ENCODE measurements at places on chromosomes 5 and 9.

GRCh38 chr5:91111473-91112238 lies 271.5 kb downstream of the ARRDC3 start:
- H3K27me3 ChIP-seq = peaks cover 12% of the 10 kb centered on the region
- DNase-seq = no peak
- H3K4me3 ChIP-seq = no peak overlapping the region
- no peaks in the 10 kb centered on the region for H3K4me1 ChIP-seq
- no peak overlapping the region for H3K27ac ChIP-seq

GRCh38 chr9:130020618-130021017 lies 22.4 kb downstream of the FNBP1 start:
- peak overlapping the region; percentile 72 for H3K4me3 ChIP-seq
- no peaks in the 10 kb centered on the region for H3K27me3 ChIP-seq
- DNase-seq = no peak

DNA sequence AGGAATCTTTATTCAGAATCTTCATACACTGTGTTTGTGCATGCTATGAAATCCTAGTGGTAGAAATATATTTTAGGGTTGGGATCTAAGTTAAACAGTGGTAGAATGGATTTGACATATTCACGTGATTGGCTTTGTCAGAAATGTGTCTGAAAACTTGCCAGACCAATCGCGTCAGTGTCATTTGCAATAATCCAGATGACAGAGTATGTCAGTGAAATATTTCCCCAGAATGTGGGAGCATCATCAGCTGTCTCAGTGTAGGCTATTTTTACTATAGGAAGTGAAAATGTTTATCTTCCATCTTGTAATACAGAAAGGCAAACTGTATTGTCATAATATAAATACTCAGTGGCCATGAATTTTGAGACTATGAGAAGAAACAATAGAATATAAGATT lies 220.6 kb upstream of the EDIL3 start:
- no peaks in the 10 kb centered on the region for H3K4me1 ChIP-seq
- no peak overlapping the region for H3K27ac ChIP-seq
- no peak overlapping the region for H3K4me3 ChIP-seq
- DNase-seq = no peak

DNA sequence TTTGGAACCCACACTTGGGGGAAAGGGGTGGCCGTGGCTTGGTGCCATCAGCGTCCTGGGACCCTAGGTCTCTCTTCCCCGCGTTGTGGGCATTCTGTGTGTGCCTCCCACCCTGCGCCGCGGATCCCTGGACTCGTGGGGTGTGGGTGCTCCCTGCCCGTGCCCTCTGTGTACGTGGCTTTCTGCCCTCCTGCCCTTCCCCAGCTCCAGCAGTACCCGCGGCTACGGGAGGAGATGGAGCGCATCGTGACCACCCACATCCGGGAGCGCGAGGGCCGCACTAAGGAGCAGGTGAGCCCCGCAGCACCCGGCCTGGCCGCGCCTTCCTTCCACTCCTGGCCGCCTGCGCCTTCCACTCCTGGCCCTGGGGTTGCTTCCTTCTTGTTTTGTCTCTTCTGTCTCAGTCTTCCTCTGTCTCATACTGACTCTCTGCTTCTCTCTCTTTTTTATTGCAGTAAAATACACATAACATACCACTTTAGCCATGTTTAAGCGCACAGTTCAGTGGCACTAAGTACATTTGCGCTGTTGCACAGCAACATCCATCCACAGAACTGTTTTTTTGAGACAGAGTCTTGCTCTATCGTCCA lies 30.7 kb downstream of the DNM1 start:
- DNase-seq = no peak
- no peaks in the 10 kb centered on the region for H3K36me3 ChIP-seq
- H3K4me1 ChIP-seq = no peaks in the 10 kb centered on the region
- H3K27me3 ChIP-seq = no peaks in the 10 kb centered on the region
- H3K27ac ChIP-seq = no peak overlapping the region
- no peak overlapping the region for H3K4me3 ChIP-seq

DNA sequence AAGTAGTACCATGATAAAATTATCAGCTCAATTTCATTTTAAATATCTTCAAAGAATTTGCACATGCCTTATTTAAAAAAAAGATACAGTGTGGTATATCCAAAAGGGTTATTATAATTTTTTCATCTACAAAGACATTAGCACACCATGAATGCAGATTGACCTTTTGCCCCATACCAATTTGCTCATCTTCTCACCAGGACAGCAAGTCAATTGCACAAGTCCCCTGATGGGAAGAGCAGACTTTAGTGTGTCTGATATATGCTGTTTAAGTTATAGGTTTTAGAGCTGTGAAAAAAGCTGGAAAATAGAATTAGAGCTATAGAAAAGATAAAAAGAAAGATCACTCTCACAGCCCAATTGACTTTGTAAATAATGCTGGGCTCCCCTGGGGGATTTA lies 325.8 kb upstream of the CDH6 start:
- DNase-seq = no peak
- H3K4me1 ChIP-seq = no peaks in the 10 kb centered on the region
- no peak overlapping the region for H3K4me3 ChIP-seq
- no peak overlapping the region for H3K27ac ChIP-seq

- H3K27ac ChIP-seq = no peak overlapping the region
- H3K4me3 ChIP-seq = no peak overlapping the region
- H3K27me3 ChIP-seq = peaks cover 13% of the 10 kb centered on the region
- H3K4me1 ChIP-seq = peaks cover 17% of the 10 kb centered on the region
- H3K36me3 ChIP-seq = peaks cover 10% of the 10 kb centered on the region
These were observed 3.3 kb downstream of the ALDH1B1 start for GRCh38 chr9:38395653-38396370.

- no peak overlapping the region for H3K27ac ChIP-seq
- no peak overlapping the region for H3K4me3 ChIP-seq
- H3K27me3 ChIP-seq = no peaks in the 10 kb centered on the region
- DNase-seq = no peak
- peaks cover 2% of the 10 kb centered on the region for H3K36me3 ChIP-seq
These were observed 28.7 kb downstream of the HMGCR start for GRCh38 chr5:75365740-75366139.

DNA sequence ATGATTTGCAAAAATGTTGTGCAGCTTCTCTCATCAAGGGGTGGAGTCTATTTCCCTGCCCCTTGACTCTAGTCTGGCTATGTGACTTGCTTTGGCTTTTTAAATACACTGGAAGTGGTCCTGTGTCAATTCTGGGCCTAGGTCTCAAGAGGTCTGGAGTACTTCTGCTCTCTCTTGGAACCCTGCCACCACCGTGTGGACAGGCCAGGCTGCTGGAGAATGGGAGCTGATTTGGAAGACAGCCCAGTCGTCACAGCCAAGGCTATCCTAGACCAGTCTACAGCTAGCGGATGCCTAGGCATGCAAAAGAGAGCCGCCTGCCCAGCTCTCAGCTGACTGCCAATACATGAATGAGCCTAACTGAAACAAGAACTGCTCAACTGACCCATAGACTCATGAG lies 56.7 kb upstream of the CLINT1 start:
- DNase-seq = no peak
- H3K27ac ChIP-seq = no peak overlapping the region
- no peak overlapping the region for H3K4me3 ChIP-seq
- no peaks in the 10 kb centered on the region for H3K27me3 ChIP-seq

DNA sequence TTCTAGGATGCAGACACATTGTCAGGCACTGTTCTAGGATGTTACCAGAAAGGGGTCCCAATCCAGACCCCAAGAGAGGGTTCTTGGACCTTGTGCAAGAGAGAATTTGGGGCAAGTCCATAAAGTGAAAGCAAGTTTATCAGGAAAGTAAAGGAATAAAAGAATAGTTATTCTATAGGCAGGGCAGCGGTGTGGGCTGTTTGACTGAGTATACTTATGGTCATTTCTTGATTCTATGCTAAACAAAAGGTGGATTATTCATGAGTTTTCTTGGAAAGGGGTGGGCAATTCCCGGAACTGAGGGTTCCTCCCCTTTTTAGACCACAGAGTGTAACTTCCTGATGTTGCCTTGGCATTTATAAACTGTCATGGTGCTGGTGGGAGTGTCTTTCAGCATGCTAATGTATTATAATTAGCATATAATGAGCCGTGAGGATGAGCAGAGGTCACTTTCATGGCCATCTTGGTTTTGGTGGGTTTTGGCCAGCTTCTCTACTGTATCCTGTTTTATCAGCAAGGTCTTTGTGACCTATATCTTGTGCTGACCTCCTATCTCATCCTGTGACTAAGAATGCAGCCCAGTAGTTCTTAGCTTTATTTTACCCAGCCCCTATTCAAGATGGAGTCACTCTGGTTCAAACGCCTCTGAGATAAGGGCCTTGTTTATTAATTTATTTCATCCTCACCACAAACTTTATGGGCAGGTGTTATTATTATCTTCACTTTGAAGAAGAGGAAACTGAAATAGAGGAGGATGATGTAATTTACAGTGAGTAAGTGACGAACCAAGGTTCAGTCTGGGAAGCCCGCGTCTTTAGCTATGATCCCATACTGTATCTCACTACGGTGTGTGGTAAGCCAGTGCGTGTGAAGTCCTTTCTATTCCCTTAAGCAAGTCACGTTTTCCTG lies 186.0 kb upstream of the KLF4 start:
- H3K27me3 ChIP-seq = no peaks in the 10 kb centered on the region
- H3K4me3 ChIP-seq = no peak overlapping the region
- no peak for DNase-seq
- no peak overlapping the region for H3K27ac ChIP-seq

DNA sequence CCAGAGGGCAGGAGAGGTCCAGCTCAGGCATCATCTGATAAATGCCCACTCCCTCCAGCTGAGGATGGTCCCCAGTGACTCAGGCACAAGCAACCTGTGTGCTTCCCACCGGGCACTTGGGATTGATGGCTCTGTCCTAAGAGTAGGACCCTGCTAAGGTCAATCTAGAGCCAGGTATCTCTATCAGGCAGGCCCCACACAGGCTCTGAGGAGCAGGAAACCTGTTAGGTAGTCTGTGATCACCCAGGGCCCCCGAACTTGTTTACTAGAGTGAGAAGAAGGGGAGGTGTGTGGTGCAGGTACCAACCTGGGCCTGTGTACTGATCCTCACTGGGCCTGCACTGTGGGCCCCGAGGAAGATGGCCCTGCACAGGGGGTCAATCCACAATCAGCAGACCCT lies 119.6 kb upstream of the FSTL4 start:
- H3K4me3 ChIP-seq = no peak overlapping the region
- H3K4me1 ChIP-seq = no peaks in the 10 kb centered on the region
- H3K27ac ChIP-seq = no peak overlapping the region
- H3K27me3 ChIP-seq = peaks cover 35% of the 10 kb centered on the region

DNA sequence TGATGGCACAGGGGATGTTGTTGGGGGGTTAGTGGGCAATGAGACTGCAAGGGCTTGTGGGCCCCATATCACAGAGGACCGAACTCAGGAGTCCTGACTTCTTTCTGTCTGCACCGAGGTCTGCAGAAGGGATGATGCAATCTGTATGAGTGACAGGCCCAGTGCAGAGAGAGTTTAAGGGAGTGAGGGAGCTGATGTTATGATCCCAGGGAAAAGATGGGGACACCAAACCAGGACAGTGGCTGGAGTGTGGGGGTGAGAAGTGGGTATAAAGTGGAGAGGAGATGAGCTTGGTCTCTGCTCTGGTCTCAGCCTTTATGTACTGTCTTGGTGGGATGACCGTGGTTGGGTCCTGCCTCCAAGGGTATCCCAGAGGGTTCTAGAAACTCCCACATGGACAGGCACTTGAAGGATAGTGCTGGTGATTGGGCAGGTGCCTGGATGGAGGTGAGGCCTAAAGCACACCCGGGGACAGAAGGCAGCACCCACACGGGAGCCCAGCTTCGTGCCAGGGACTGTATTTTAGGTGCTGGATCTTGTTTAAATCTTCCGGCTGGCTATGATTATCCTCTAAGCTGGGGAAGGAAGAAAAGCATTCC lies 21.9 kb downstream of the GSN start:
- peaks cover 28% of the 10 kb centered on the region for H3K4me1 ChIP-seq
- no peaks in the 10 kb centered on the region for H3K36me3 ChIP-seq
- no peak for DNase-seq
- H3K4me3 ChIP-seq = no peak overlapping the region
- H3K27ac ChIP-seq = no peak overlapping the region

DNA sequence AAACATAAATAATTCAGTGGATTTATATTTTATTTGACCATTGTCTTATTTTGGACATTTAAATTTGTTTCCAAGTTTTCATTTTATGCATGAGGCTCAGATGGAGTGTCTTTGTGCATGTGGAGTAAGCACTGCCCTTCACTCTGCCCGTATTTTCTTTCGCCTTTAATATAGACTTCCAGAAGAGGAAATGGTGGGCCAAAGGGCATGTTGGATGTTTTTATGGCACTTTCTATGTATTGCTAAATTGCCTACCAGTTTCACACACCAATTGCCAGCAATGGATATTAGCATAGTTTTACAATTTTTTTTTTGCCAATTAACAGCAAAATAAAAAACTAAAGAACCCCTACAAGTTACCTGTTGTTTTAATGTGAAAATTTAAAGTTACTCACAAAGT lies 38.4 kb downstream of the ZSWIM6 start:
- no peak for DNase-seq
- H3K27me3 ChIP-seq = no peaks in the 10 kb centered on the region
- H3K36me3 ChIP-seq = peaks cover 4% of the 10 kb centered on the region
- no peak overlapping the region for H3K27ac ChIP-seq

DNA sequence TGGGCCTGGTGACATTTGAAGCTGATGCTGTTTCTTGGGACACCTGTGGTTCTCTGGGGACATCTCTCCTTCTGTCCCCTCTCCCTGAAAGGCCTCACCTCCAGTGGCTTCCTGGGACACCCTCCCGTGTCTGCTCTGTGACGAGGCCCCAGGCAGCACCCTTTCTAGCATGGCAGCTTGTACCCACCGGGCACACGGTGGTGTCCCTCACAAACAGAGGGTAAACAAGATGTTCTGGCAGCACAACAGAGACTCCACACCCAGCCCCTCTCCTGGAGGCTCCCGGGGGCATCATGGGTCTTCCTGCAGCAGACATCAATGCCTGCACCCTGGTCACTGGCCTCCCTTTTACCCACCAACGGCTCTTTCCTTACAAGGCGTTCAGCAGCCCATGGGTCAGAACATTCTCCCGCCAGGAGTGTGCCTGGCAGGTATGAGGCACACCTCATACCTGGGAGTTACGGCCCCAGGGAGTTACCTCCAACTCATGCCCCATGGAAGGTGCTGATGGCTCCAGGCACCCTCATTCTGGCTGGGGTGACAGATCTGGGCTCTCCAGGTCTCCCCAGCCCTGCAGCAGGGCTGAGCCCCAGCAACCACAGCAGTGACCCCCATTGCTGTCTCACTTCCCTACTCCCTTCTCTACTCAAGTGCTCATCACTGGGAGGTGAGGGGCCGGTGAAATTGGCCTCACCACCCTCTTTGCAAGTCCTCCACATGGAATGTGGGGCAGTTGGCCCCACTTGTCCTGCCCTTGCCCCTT lies 51.1 kb downstream of the BARX1 start:
- H3K4me1 ChIP-seq = peaks cover 7% of the 10 kb centered on the region
- H3K27ac ChIP-seq = no peak overlapping the region
- H3K4me3 ChIP-seq = no peak overlapping the region
- no peaks in the 10 kb centered on the region for H3K36me3 ChIP-seq

DNA sequence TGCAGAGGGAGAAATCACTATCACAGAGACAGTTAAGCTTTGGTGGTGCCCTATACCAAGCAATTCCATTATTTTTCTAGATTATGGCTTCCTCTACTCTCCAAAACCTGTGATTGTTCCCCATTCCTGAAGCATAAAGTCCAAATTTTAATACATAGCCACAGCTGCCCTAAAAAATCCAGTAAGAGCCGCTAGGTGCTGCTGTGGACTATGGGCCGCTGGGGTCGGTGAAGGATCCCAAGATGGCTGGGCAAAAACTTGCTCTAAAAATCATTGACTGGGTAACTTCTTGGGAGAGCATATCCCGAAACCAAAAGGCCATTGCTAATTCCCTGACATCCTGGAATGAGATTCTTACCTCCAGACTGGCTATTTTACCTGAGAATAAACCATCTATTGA lies 245.3 kb downstream of the NFIB start:
- no peaks in the 10 kb centered on the region for H3K4me1 ChIP-seq
- H3K27me3 ChIP-seq = no peaks in the 10 kb centered on the region
- DNase-seq = no peak
- no peaks in the 10 kb centered on the region for H3K36me3 ChIP-seq
- no peak overlapping the region for H3K4me3 ChIP-seq
- no peak overlapping the region for H3K27ac ChIP-seq
